Stimulated activated CD4-positive, alpha-beta T cell treated with anti-CD3 and anti-CD28 coated beads, Interleukin-4, amount 100 ng/mL, for 1 hour (primary cell): ENCODE measurements at places on chromosomes 12 and 14.
A peak's percentile ranks its signal among the peaks of the same experiment; 100 is the strongest.

GRCh38 chr12:13208533-13209435 is 12.3 kb downstream of the EMP1 start:
- DNase-seq, result no peak

GRCh38 chr12:106493531-106493930 is 89.3 kb upstream of the RFX4 start:
- DNase-seq, result no peak

DNA sequence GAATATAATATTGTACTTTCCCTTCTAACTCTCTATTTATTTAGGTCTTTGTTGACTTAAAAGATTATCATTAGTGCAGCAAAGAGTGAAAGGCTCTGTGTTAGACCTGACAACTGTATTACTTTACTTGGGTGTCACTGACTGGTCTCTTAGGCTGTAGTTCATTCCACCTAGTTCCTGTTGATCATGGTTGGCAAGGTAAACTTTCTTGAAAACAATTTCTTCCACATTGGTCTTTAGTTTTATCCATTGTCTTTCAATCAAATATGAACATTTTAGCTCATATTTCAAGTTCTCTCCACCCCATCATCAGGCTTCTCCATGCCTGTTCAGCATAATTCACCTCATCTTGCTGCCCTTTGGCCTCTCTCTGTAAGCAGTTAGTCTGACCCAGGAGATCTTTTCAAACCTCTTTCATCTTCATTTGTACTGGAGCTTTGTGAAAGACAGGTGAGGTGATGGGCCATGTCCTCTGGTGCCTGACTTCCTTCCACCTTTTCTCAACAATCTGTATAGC is 32.1 kb upstream of the PPM1H start:
- no peak for DNase-seq

- DNase-seq, result no peak
Measured at GRCh38 chr12:127998988-127999387, 268.0 kb upstream of the TMEM132C start.

- DNase-seq, result no peak
Measured at GRCh38 chr14:76331328-76332011, 44.5 kb upstream of the ESRRB start.

GRCh38 chr14:50947446-50947845 is 3.2 kb upstream of the PYGL start:
- no peak for DNase-seq

GRCh38 chr12:68291396-68292036 is 38.1 kb upstream of the IL22 start:
- DNase-seq, result no peak

- no peak for DNase-seq
Measured at GRCh38 chr14:91310606-91311283, 66.2 kb upstream of the GPR68 start.

- peak; percentile 51 for DNase-seq
Measured at GRCh38 chr12:132559652-132560363, 50.6 kb downstream of the LRCOL1 start.

- no peak for DNase-seq
Measured at GRCh38 chr14:99633918-99634317, 11.0 kb upstream of the HHIPL1 start.

GRCh38 chr14:75138492-75138891 is 11.6 kb upstream of the NEK9 start:
- no peak for DNase-seq

DNA sequence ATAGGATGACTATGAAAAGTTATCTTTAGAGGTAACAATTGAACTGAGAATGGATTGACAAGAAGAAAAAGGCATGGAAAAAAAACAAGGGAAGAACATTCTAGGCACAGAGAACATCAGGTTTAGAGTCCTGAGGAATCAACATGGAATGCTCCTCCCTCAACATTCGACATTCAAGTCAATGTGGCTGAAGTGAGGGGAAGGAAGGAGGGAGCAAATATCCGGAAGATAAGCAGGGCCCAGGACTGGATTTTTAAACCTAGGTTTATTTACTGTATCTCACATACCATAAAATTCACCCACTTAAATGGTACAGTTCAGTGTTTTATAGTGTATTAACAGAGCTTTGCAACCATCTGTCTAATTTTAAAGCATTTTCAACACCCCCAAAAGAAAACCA is 9.6 kb upstream of the CCER1 start:
- no peak for DNase-seq

DNA sequence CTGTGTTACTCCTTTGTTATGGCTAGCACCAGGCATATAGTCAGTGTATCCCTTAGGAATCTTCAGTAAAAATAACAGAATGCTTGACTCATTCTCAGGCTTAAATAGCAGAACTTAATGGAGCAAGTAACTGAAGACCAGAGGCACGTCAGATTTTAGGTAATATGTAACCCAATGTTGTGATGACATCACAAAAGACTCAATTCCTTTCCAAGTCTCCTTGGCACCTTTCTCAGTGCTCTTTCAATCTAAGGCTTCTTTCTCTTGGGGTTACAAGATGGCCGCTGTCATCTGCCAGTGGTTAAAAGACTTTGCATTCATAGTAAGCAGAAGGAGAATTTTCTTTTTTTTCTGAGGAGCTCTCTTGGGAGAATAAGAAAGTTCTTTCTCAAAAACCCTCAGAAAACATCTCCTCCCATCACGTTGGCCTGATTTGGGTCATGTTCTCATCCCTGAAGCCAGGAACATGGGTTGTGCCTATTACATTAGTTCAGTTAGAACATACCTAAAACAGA is 33.4 kb upstream of the DCN start:
- DNase-seq, result no peak

- DNase-seq, result no peak
Measured at GRCh38 chr14:81028461-81028860, 73.0 kb downstream of the TSHR start.

- DNase-seq, result no peak
Measured at GRCh38 chr14:99749763-99750715, 43.2 kb upstream of the EML1 start.

DNA sequence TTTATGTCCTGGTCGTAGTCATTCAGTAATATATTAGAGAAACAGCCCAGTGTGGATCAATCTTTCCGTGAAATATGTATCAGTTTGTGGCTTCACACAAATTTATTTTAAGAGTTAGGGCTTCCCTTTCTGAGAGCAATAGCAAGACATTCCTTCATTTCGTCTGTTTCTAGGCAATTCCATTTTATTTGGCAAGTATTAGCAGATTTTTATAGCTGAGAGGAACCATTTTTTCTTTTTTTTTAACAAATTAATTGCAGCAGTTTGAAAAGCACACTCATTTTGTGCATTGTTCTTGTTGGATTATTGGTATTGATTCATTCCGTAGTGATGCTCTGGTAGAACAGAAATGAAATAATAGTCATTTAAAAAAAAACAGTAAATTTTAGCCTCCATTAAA is 132.9 kb downstream of the SRGAP1 start:
- no peak for DNase-seq

DNA sequence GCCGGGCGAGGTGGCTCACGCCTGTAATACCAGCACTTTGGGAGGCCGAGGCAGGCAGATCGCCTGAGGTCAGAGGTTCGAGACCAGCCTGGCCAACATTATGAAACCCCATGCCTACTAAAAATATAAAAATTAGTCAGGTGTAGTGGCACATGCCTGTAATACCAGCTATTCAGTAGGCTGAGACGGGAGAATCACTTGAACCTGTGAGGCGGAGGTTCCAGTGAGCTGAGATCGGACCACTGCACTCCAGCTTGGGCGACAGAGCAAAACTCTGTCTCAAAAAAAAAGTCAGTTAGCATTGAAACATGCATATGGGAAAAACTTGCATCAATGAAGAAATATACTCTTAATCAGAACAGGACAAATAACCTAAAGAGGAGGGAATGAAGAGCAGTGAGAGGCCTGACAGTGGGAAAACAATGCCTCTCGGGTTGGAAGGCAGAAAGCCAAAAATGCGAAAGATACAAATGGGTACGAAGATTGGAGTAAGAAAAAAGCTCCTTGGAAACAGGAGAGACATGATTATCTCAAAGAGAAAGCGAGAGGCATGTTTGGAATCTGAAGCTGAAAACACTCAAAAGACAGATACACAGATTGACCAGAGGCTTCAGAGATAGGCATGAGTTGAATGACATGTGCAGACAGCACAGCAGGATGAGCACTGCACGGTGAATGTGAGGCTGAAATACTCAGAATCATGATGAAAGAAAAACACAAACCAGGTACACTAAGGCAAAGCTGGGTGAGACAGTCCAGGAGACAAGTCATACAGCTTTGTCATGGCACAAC is 30.6 kb downstream of the RESF1 start:
- no peak for DNase-seq

DNA sequence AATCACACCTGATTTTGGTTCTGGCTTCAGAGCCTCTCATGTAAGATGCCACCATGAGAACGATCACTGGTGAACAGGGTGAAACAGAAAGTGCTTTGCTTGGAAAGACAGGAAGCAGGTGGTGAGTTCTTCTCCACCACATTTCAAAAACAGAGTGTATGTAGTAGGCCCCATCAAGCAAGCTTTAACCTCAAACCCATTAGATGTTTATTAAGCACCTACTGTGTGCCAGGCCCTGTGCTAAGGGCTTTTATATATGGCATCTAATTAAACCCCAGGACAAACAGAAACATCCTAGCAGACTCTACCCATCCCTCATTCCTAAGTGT is 47.8 kb upstream of the MED13L start:
- no peak for DNase-seq

DNA sequence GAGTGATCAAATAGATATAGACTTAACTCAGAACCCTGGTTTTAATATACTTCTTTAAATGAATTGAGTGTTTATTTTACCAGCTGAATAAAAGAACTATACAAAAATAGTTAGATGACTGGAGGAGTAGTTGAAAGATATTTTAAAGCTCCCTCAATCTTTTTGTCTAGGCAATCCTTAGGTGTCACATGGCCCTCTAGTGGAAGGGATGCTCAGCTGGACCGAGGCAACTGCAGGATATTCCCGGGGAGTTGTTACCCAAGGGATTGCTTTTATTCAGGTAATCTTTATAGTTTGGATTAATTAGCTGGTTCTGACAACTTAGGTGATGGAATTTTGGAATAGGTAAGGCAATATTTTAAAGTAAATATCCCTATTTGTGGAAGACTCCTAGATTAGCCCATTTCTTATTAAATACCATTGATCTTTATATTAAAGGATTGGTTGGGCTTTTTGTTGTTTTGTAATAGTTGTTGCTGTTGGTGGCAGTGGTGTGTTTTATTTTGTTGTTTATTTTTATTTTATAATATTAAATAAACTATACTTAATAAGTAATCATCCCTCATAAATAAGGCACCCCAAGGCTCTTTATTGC is 57.1 kb downstream of the ZDHHC17 start:
- DNase-seq, result no peak

DNA sequence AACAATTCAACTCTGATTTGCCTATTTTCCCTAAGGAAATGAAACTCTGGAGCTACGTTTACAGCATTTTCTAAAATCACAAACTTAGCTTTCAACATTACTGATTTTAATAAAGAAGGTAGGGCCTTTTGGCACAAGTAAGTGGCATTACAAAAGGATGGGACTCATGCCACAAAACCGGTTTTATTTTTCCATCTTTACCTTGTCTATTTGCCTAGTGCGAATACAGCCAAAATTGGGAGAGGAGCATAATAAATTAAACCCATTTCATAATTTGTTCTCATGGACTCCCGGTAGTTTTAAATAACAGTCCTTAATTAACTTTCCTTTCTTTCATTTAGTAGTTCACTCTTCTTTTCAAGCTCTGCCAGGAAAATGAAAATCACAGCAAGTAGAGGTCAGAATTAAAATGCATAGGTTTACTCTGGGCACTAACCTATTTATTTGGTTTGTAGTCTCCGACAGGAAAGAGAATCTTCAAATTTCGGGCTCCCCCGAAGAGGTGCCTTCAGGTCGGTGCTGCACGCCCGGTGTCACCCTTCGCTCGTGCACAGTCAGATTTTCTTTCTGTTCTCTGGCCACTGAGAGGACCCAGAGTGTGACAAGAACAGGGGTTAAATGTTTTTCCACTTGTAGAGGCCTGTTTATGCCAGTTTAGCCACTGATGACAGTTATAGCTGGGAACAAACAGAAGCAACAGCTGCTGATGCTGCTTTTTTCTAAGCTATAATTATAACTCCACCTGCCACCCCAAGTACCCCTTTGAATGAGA is at the start of gene BEST3:
Gene BEST3 (minus strand): TSS at position 535 of the 772 bp plus-strand sequence. CDS start 1,505 bp downstream, outside the sequence.
- DNase-seq, result no peak

DNA sequence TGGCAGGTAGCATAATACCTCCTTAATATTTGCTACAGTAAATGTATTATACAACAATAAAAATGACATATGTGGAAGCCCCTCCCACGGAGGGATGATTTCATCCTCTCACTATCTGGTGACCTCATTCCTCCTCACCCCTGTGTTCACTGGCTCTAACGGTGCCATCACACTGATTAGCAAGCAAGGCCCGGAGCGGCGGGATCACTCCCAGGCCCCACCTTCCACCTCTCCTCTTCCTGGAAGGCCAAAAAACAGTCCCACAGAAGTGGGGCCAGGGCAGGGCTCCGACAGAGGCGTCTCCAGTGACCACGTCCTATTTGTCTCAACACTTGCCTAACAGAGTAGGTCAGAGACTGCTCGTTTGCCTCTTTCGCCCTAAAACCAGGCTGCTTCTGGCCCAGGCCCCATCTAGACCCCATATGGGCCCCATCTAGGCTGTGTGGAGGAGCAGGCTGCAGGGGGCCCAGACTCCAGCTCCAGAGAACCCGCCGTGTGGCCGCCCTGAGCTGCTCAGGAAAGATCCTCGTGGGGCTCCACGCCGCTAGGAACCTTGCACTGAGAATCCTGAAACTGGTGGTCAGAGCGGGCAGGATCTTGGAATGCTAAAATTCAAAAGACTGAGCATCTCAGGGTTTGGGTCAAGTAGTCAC is 3.7 kb downstream of the SELPLG start:
- DNase-seq, result peak; percentile 46

- DNase-seq, result no peak
Measured at GRCh38 chr12:15355766-15356165, 33.5 kb downstream of the PTPRO start.

- DNase-seq, result no peak
Measured at GRCh38 chr12:32158525-32158924, 51.9 kb downstream of the BICD1 start.

DNA sequence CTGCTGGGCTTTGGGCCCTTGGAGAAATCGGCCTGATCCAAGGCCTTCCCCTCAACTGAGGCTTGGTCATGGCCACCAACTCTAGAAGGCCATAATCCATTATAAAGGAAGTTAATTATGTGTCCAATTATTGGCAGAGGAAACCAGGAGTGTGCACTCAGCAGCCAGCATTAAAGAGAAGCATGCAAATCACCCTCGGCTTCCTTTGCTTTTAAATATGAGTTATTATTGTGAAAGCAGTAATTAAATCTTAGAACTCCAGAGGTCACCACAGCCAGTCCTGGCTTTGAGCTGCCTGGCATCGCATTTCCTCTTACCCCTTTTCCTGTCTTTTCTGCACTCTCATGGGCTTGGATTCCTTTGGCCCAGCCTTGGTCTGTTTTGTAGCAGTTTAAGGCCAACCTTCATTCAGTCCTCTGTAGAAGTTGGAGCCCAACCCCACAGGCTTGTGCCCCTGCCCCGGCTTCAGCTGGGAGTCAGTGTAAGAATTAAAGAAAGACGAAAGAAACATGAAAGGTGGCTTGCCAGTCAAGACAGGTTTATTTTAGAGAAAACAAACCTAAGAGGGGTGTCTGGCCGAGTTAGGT is 14.7 kb upstream of the KRT86 start:
- no peak for DNase-seq
